Caki2 (cell line): ENCODE measurements at places on chromosomes 4 and X.
A peak's percentile ranks its signal among the peaks of the same experiment; 100 is the strongest.

GRCh38 chr4:165507381-165507780 lies 128.6 kb downstream of the CPE start:
- no peak for DNase-seq

DNA sequence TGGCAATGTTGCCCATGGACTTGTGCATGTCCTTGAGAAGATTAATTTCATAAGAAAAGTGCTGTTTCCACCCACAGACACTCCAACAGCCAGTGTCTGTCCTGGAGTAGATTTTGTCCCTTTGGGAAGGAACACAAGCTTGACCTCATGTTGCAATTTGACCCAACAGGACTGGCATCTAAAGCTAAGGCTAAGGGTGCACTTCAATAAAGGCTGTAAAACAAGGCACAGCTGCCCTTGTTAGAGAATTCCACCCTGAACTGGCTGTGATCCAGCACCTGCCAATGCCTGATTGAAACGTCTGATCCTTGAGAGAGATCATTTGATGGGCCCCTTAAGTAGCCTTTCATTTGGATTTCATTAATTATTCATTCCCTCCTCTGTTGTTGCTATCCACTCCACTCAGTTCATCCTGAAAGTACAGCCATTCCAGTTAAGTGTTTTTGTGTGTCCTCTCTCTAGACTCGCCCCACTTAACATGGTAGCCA lies 56.2 kb downstream of the CD99L2 start:
- DNase-seq: no peak

GRCh38 chr4:67201334-67201733 lies 344.0 kb downstream of the CENPC start:
- no peak for DNase-seq

- no peak for DNase-seq
These were observed 161.7 kb upstream of the NAP1L5 start for GRCh38 chr4:88859191-88859812.

DNA sequence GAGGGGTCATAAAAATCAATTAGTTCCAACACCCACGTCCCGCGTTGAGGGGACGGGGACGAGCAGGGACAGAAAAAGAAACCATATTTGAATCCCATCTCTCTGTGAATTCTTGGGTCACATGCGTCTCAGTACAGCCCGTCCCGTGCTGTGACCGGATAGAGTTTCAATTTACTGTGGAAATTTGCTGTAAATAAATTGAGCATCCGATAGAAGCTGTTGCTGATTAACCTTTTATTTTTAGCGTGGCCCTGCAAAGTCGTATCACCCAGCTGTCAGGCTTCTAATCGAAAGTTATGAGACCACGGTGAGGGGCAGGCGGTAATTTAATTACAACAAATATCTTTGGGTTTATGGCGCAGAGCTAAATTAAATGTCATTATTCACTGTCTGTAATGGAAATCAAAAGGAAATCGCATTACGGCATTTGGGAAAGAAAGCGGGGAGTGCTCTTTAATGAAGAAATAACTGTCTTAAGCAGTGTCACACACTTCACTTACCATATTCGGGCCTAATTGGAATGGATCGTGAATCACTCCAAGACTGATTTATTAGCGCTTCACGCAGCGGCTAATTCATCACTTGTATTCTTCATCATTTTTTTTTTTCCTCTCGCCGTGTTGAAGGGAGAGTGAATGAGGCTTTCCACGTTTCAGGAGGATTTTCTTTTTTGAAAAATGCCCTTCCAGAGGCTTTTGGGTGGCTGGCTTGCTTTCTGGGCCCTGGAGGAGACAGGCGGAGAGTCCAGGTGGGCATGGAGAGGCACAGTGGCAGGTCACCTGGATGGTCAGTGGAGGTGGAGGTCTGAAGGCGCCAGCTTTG lies 7.3 kb downstream of the SHOX start:
- DNase-seq: no peak

DNA sequence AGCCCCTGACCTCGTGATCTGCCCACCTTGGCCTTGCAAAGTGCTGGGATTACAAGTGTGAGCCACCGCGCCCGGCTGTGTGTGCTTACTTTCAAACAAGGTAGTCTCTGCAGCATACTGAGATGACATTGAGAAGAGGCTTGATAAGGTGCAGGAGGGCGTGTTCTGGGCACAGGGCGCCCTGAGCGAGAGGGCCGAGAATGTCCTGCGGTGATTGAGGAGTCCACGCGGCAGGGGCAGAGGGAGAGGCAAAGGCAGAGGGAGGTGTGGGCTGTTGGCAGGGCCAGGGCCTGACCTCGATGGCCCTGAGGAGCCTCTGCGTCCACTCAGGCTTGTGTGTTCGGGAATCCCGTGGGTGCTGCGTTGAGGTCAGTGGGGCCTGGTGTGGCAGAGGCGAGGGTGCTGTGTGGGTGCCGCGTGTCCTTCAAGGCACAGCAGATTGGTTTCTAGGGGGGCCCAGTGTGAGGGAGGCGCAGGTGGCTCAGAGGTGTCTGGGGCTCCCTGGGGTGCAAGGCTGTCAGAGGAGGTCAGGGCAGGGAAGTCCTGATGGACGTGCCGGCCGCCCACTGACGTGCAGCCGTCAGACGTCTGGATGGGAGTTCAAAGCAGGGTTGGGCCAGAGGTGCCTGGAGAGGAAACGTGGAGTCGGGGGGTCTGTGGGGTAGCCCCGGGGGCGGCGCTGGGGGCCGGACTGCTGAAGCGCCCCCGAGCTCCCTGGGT lies 12.1 kb downstream of the PCGF3 start:
- DNase-seq: no peak

DNA sequence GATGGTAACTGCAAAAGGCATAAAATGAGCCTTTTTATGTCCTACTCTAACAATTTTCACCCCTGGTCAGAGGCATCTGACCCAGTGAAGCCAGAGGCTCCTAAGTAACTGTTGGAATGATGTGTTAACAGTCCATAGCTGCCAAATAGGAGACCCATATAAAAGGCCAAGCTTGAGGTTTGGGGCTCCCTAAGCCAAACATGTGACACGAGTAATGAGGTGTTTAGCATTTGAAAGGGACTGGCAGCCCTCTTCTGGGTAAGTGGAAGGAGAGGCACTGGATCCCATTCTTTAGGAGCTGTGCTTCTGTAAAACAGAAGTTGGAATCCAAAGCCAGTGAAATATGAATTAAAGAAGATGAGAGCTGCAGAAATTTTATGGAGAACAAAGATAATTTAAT lies 100.6 kb upstream of the PNPLA4 start:
- no peak for DNase-seq

- no peak for DNase-seq
These were observed 128.3 kb downstream of the UCHL1 start for GRCh38 chr4:41384992-41385391.

DNA sequence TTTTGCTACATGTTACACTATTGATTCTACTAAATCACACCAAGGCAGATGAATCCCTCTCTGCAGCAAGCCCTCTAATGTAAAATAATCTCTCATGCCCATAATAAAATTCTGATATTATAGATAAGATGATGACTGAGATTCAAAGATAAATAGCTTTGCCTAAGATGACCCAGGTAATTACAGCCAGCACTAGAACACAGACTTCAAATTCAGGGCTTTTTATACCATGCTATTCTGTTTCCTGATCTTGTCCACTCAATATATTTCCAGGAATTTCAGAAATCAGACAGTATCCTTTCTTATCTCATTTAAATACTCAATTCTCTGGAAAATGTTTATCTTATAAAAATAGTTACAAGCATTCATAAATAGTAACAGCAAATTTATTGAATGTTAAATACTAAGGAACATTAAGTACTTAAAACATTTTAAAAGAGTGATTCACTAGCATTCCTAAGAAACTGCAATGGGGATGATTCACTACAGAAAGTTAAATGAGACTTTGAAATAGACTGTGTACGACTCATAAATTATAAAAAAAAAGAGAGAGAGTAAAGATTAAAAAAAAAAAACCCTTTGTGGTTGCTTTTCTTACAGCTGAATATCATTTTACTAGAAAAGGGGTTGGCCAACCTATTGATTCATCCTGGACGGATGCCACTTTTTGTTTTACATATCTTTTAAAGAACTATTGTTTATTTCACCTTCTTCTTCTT lies 45.8 kb upstream of the IL21 start:
- DNase-seq: peak; percentile 69

DNA sequence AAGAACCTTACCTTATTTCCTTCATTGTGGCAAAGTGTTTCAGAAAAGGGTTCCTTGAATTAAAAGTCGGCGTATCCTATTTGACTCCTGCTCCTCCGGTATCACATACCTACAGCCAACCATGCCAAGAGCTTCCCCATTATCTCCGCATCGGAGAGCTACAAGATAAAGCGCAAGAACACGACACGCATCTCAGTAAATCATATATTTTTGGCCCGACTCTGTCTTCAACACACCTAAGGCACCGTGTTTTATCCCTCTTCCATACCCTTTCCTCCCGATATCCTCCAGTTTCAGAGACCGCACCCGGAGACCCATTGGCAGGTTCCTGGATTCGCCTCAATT lies 497 bp upstream of the THAP9 start:
- no peak for DNase-seq

GRCh38 chrX:132853040-132853439 lies 105.4 kb downstream of the HS6ST2 start:
- no peak for DNase-seq

DNA sequence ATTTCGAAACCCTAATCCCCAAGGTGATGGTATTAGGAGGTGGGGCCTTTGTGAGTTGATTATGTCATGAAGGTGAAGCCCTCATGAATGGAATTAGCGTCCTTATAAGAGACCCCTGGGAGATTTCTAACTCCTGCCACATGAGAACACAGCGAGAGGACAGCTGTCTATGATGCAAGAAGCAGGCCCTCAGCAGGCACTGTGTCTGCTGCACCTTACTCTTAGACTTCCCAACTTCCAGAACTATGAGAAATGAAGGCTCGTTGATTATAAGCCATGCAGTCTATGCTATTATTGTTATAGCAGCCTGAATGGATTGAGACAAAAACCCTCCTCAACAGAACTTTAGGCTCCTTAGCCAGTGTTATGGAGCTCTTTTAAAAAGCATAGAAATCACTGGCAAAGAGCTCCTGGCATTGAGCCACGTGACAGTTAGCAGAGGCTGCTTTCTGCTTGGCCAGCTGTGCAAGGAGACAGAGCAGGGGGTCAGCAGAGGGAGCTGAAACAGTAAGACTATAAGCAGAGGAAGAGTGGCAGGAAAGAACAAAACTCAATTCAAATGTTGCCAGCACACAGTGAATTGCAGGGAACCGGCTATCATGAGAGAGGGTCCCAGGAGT lies 219.2 kb upstream of the FAT1 start:
- DNase-seq: peak; percentile 78

- DNase-seq: no peak
These were observed 292.6 kb upstream of the KLF3 start for GRCh38 chr4:38371391-38371851.

DNA sequence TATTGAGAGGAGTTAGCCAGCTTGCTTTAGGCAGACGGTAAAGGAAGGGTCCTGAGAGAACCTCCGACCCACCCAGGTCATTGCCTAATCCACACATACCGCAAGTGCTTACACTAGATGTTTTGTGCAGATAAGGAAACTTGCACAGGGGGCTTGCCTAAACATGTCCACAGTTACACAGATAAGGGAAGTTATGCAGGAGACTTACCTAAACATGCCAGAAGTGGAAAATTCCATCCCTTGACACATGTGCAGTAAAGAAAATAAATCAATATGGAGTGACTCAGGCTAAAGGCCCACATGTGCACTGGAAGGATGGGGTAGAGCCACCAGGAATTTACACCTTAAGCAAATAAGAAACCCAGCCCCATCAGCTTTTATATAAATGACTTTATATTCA lies 232.8 kb upstream of the HDX start:
- DNase-seq: no peak

DNA sequence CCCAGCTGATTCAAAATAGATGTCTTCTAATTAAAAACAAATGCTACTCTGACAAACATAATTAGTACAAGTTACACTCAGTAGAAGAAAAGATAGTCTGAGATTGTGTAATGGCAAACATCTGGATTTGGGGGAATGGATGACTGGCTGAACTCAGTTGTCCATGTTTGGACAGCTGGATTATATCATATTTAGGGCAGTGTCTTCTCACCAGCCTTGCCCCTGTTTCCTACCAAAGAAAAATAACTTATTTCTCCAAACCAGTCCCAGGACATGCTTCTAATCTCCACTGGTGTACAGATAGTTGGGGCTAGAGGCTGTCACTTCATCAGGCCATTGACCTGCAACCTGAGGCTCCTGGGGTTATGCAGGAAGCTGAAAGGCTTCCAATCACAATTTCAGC lies 237.3 kb downstream of the USP46 start:
- DNase-seq: no peak

DNA sequence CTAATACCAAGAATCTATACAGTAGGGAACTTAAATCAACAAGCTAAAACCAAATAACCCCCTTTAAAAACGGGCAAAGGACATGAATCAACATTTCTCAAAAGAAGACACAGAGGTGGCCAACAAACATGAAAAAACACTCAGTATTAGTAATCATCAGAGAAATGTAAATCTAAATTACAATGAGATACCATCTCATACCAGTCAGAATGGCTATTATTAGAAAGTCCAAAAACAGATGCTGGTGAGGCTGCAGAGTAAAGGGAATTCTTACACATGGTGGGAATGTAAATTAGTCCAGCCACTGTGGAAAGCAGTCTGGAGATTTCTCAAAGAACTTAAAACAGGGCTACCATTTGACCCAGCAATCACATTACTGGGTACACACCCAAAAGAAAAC lies 167.8 kb downstream of the PACRGL start:
- no peak for DNase-seq

DNA sequence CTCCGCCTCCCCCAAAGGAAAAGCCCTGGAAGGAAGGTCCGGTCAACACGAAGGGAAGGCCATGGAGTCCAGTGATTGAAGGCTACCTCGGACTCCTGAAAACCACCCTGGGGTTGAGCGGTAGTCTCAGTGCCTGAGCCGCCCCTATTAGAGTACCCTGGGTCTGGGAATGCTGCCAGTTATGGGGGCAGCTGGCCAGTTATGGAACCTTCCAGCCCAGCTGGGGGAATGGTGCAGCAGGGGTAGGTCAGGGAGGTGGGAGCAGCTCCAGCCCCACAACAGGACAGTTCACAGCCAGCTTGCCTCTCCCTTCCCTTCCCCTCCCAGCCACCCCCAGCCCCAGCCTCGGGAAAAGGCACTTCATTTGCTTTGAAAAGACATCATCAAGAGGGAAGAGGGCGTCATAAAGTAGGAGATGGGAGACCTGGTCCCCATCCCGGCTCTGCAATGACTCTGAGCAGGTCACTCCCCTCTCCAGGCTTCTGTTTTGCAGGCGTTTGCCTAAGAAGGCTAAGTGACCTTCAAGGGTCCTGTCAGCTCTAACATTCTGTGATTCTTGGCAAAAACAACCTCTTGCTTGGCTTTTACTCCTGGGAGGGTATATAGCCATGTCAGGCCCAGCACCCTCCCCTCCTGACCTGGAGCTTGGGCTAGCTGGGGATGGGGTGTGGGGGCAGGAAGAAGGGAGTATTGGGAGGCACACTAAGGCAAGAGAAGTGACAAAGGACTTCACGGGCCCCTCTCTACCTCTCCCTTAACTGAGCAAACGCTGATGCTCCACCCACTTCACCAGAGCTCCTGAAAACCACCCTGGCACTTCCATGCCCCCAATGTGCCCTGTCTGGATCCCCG lies 8.0 kb downstream of the APLN start:
- no peak for DNase-seq

DNA sequence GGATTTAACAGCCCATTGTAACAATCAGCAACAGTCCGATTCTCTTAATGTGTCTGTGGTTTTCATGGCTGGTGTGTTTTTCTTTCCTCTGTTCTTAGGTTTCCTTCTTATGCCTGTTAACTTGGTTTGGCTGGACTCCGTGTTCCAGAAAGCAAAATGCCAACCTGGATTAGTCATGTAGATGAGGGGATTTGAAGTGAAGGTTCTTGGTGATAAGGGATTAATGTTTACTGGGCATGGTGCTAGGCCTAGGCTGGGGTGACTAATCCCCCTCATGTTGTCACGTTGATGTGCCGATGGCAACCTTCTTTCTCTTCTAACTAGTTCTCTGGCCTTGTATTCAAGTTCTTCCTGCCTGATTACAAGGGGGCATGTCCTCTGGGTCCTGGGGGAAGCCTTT lies 85.9 kb downstream of the REPS2 start:
- DNase-seq: peak; percentile 66
